ENCODE measurements at places on chromosomes 13 and 19.

DNA sequence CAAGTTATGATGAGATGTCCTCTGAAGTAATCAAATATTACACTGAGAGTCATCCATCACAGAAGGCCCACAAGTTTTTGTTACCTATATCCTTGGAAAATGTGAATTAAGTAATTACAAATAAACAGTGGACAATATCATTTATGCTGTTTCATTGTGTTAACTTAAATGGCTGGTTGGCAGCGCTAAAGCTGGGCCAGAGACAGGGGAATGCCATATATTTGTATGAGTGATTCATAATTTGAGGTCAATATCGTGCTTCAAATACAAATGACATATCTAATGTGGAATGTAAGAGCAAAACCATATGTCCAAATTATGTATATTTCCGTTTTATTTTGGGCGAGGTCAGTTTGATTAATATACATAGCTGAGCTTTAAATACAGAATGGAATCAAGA, 1556.2 kb downstream of the SLITRK5 start:
- no peak for DNase-seq

DNA sequence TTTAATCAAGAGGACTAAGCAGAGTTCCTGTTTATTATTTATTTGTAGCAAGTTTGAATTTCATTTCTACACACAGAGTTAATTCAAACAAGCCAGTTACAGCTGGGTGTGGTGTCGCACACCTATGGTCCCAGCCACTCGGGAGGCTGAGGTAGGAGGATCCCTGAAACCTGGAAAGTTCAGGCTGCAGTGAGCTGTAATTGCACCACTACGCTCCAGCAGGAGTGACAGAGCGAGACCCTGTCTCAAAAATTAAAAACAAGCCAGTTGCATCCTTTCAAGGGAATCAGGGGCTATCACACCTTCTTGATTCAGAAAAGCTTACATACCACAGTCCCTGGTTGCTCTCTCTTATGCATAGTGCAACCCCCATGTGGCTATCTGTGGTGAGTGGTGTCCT, 19.8 kb downstream of the ZNF586 start:
- DNase-seq = no peak

GRCh38 chr13:49370371-49370770, 73.5 kb downstream of the CAB39L start:
- no peak for DNase-seq

DNA sequence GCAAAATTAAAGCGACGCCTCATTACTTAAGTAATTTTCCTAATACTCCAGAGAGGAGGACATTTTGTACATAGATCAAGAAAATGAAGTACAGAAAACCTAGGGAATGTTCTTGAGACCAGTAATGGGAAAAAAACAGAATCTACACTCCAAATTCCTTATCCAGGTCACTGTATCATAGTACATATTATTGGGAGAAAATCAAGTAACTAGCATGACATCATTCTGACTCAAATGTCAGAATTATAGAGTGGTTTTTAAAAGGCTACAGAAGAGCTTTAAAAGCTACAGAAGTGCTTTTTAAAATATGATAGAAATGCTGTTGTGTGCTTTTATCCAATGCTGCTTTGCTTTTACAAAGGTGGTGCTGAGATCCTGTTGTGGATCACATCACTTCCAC, 86.3 kb upstream of the SLC15A1 start:
- no peak for DNase-seq

GRCh38 chr13:37369616-37370015, 229.0 kb downstream of the POSTN start:
- no peak for DNase-seq

DNA sequence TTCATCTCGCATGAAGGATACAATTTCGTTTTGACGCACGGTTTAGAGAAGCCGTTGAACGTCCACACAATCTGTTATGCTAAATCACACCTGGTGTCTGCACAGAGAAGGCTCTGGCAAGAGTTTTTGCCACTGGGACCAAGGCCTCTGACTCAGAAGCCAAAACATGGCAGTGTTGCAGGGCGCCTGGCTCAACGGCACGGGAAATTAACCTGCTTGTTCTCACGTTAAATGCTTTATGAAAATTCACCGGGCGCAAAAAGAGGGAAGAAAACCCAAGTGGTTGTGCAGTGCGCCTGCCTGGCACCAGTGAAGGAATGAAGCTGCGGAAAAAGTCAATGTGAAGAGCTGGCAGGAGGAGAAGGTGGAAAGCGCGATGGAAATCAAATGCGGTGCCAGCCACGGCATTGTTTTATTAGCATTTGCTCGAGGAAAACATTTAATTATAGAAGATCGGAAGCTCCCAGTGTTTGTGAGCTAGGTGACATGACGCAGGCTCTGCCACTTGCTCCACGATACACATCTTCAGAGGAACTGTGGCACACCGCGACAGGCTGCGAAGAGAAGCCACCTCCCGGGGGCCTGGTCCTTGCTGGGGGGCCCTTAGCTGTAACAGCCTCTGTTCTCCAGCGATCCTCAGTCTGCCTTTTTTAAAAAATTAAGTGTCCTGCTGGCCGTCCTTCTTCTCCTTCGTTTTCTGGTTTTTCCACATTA, 126.2 kb downstream of the ZIC5 start:
- no peak for DNase-seq

- no peak for DNase-seq
These were observed 1477.6 kb downstream of the UQCRFS1 start for GRCh38 chr19:27735314-27735713.

- peak; percentile 96 for DNase-seq
These were observed at the start of gene PTOV1 for GRCh38 chr19:49850487-49851342. Gene PTOV1 (plus strand): TSS chr19:49851159.

GRCh38 chr19:30784850-30785457, 412.8 kb downstream of the ZNF536 start:
- DNase-seq = no peak

GRCh38 chr19:2659856-2660432, 42.5 kb downstream of the GNG7 start:
- no peak for DNase-seq

- no peak for DNase-seq
These were observed 12.0 kb upstream of the FCHO1 start for GRCh38 chr19:17739121-17739875.

DNA sequence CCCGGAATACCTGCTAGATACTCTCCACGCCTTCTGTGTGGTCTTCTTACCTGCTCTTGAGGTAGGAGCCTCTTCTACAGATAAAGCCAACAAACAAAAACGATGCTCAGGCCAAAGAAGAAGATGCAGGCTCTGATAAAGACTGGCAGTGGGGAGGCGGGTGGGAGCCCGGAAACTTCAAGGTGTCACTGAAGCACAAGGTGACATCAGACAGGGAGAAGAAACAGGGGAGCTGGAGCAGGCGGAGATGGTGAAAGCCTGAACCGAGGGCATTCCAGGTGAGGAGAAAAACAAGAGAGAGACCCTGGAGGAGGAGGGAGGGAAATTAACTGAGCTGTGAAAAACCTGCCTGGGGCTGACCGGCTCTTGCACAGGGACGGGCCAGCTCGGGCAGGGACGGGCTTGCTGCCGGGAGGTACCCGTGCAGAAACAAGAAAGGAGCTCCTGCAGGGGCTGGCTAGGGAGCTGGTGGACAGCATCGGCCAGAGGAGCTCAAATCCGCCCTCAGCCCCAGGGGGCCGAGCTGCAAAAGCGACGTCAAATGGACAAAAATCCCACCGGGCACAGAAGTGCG, 19.0 kb downstream of the GNG7 start:
- DNase-seq = no peak

DNA sequence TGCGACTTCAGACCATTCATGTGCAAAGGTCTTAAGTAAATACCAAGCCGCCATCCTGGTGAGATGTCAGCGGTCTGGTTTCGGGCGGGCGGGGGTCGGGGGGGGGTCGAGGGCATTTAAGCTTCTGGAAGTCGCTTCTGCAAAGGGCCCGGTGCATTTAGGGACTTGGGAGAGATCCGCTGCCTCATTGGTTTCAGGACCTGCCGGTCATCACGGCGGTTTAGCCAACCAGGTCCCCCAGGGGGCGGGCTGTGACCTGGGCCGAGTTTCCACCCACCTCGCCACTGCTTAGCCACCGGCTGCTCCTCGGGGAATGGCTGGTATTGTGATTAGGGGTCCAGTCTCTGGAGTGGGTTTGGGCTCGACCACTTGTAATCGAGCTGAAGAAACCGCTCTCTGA, 7.8 kb downstream of the ANKLE1 start:
- peak; percentile 8 for DNase-seq

DNA sequence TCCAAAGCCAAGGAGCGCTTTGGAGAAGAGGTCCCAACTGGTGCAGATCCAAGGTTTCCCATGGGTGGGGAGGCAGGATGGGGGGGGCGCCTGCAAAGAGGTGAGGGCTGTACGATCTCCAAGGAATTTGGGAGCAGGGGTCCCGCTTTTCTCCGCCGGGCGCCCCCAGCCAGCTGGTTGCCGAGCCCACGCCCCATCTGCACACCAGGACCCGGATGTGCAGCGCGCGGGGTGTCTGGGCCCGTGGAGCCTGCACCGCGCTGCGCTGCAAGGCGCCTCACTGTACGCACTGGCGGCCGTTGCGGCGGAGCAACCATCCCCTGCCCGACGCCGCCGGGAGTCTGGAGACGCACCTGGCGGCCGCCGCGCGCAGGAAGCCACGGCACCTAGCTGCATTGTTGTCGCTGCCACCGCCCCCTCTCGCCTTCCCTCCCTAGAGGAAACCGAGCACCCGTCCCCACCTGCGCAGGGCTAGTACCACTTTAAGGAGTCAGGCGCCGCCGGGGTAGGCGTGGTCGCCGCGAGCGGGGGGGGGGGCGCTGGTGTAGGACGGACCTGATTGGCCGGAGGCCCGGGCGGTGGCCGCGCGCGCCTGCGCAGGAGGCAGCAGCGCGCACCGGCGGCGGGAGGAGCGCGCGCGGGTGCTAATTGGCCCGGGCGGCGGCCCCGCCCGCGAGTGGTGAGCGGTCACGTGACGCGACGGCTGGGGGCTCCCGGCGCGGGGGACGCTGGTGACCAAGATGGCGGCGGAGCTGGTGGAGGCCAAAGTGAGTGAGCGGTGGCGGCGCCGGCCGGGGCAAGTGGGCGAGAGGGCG, at the start of gene PIAS4:
Gene PIAS4, plus strand, starts transcription at position 716 of the 815 bp plus-strand sequence. Its CDS starts 25 bp downstream, at position 741.
- DNase-seq = peak; percentile 91

- DNase-seq = no peak
These were observed 7.0 kb upstream of the SEMA6B start for GRCh38 chr19:4566402-4567051.

- DNase-seq = no peak
These were observed 58.9 kb downstream of the RAP2A start for GRCh38 chr13:97492684-97493371.

DNA sequence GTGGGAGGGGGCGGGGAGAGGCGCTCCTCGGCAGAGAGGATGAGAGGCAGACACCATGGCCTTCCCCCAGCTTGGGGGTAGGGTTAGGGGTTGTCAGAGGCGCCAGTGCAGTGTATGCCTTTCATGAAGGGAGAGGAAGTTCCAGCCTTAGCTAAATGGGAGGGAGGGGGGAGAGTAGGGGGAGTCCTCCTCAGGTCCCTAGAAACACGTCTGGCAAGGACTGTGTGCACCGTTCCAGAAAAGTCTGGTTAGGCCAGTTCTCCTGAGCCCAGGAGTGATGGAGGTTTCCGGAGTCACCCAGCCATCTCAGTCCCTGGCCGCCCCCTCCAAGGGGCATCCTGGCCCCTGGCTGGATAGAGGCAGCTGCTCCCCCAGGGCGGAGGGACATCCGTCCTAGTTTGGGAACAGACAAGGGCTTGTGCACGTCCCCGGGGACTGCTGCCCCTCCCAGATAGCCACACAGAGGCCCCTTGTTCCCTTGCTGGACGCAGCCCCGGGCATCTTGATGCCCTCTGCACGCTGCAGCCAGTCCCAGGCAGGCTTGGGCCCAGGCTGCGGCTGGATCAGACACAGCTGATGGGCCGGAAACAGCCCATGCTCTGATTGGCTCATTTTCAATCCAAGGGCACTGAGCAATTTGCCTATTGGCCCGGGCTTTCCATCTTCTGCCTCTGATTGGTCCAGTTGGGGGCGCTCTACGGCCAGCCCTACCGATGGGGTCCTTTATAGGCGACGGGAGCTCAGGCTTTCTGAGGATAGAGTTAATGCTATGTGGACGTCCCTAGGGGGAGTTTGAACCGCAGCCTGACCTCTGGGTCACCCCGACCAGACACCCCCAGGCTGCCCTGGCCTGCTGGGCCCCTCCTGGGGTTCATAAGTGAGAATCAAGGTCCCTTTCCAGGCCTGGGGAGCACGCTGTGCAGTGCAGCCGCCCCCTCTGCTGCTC, 3.8 kb downstream of the S1PR2 start:
- no peak for DNase-seq

DNA sequence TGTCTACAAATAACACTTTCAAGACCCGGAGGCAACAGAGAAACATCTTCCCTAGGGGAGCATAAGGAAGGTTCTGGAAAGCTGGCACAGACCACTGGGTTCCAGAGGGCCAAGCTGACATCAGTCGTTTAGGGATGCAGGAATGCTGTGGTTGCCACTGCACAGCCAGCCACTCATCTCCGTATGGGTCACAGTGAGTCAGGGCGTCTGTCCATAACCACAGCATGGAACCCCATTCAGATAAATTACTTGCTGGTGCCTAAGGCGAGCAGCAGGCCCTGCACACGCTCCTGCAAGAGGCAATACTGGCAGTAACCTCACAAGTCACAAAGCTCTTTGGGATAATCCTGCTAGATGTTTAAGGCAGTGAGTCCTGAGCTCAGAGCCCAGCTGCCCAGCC, 140.9 kb upstream of the UBL3 start:
- DNase-seq = no peak

DNA sequence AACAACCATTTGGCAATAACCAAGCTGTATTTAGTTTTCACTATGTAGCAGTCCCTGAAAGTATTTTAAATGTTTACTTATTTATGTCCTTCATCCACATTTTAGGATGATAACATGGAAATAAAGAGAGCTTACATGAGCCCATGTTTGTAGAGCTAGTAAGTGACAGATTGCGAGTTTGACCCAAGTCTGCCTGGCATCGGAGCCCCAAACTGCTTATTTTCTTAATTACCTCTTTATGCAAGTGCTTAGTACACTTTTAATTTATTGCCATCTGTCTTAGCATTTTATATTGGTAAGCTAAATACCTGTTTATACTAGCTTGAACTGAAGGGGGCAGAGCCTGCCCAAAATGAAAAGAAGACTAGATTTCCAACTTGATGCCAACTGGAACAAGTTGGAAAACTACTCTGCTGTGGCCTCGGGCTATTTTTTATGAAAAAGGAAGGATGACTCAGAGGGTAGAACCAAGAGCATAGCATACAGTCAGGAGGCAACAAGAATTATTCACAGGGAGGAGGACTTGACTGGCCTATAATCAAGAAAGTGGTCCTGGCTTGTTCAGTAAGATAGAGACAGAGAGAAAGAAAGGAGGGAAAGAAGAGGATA, 150.2 kb downstream of the NDFIP2 start:
- DNase-seq = no peak
